ENCODE measurements at places on chromosomes 4 and X.

- no peak for DNase-seq
These were observed 689 bp downstream of the SSR4 start for GRCh38 chrX:153794897-153795816.

DNA sequence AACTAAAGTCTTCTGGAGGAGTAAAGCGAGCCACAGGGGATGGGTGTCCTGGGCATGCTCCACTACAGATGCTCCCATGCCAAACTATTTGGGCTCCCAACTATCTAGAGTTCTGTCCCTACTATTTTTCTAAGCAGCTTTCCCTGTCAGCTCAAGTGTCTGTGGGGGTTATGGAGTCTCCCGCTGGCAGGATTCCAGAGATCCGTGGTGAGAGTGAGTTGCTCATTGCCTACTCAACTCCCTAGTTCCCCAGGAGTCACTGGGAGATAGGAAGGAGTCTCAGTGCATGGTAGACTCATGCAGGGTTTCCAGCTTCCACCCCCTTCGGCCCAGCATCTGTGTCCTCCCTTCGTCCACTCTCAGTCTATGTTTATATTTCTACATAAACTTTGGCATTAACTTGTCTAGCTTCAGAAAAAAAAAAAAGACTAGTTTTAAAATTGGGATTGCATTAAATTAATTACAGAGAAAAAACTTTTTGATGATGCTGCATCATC lies 55.1 kb upstream of the INPP4B start:
- no peak for DNase-seq

DNA sequence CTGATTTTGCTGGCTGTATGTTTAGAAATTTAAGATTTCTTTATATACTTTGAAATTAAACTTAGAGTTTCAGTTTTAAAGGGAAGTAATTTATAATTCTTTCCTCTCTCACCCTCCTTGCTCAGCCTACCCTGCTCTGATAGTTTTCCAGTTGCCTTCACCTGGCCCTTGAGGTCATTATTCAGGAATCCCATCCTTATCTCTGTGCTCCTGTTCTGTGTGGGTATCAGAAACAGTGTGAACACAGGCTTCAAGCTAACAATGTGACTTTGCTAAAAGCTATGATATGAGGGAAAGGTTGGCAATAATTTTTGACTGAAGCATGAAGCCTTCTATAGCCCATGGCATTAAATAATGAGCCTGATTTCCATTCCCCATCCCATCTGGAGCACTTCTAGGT lies 128.1 kb downstream of the MID1 start:
- DNase-seq: no peak

GRCh38 chr4:95758001-95758400 lies 81.9 kb upstream of the PDHA2 start:
- no peak for DNase-seq

- no peak for DNase-seq
These were observed 5.5 kb upstream of the PHF8 start for GRCh38 chrX:54049801-54050200.

DNA sequence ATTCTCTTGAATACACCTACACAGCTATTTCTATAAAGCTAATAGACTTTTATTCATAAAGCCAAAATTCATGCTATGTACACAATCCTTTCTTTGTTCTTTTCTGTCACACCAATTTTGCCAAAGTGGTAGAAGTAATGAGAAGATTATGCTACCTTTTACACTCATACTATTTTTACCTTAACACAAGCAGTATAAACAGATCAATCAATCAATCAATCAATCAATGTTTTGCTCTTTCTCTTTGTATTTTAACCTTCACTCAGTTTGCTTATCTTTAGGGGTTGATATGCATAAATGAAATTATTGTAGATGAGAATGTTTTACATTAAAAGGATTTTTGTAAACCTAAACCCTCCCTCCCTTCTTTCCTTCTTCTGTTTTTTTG lies 878.6 kb downstream of the RAPGEF2 start:
- no peak for DNase-seq

- DNase-seq: no peak
These were observed 258.1 kb downstream of the GABRG1 start for GRCh38 chr4:45865781-45866180.

GRCh38 chr4:138864961-138865720 lies 150.4 kb upstream of the NOCT start:
- DNase-seq: no peak

Measured in bronchial epithelial cell (primary cell).